EL (cell line): ENCODE measurements at places on chromosomes 5 and 9.
A peak's percentile ranks its signal among the peaks of the same experiment; 100 is the strongest.

- no peak for DNase-seq
Observed at GRCh38 chr9:122164286-122164685, 4.6 kb downstream of the MORN5 start.

GRCh38 chr5:80615266-80615914 is 39.1 kb upstream of the MSH3 start:
- DNase-seq = no peak

DNA sequence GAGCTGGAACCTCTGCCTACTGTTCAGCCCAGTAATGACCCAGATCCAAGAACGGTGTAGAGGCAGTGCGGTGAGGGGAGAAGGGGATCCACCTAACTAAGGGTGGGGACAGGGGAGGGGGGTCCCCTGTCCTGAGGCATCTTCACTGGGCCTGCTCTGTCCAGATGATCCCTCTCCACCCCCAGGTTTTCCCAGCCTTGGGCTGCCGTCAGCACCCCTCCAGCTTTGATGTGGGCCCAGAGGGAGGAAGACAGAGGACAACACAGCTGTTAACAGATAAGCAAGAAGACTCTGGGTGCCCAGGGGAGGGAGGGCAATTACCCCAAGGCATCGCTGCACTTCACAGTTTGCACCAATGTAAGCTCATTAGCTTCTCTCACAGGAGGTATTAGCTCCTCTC is 19.3 kb downstream of the BICD2 start:
- DNase-seq = no peak

DNA sequence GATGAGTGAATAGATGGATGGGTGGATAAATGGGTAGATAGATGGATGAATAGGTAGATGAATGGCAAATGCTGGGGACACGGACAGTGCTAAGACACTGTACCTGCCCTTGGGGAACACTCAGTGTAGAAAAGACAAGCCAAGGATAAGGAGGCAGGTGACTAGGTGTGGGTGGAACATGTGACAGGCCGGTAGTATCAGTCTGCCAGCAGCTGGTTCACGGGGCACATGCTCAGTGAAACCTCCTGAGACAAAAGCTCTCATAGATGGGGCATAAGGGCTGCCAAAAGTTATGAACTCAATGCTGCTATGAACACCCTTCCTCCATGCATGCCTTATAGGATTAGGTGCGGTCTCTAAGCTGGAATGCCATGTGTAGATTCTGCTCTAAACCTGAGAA is 71.0 kb downstream of the C5orf15 start:
- no peak for DNase-seq

DNA sequence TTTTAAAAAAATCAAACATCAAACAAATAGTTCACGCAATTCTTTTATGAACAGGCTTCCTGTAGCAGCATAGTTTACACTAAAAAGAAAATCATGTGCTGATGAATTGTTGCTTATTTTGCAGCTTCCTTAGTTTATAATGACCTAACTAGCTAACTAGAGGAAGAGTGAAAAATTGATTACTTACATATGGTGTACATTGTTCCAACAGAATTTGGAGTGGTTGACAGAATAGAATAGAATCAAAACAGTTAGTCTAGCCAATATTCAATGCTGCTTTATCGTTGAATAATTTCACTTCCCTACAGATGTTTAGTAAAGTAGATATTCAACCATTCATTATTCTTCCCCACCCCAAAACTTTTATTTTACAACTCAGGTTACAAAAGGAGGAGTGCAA is 4.2 kb downstream of the NMUR2 start:
- DNase-seq = no peak

DNA sequence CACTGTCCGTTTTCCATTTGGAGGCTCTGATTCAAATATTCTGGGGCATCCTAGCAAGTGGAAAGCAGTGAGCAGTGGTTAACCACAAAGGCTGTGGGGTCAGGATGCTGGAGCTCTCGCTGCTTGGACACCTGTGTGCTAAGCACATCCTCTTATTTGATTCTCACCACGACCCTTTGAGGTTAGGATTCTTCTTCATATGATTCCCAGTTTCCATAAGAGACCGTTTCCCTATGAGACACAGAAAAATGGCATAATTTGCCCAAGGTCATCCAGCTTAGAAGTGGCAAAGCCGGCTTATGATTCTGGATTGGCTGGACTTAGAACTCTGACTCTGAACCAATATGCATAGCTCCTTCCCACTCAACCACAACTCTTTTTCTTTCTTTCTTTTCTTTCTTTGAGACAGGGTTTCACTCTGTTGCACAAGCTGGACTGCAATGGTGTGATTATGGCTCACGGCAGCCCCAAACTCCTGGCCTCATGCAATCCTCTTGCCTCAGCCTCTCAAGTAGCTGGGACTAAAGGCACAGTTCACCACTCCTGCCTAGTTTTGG is 207.7 kb downstream of the TTLL11 start:
- DNase-seq = peak; percentile 67

- no peak for DNase-seq
Observed at GRCh38 chr5:136309932-136310598, 55.3 kb downstream of the TRPC7 start.

DNA sequence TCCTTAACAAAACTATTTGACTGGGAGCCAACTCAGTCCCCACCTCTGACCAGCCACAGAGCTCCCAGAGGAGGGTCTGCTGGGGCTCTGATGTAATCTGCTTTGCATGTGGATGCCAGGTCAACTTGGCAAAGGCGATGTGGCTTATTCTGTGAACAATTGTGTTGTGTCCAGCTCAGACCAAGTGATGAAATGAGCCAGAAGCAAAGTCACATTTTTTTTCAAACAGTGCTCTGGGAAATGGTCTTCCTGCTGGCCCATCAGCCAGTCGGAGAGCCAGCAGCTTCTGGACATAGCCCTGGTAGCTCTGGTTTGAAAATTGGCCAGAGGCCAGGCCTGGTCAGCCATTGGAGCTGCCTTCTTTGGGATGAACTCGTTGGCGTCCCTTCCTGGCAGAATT is 86.5 kb downstream of the ANGPTL2 start:
- no peak for DNase-seq

DNA sequence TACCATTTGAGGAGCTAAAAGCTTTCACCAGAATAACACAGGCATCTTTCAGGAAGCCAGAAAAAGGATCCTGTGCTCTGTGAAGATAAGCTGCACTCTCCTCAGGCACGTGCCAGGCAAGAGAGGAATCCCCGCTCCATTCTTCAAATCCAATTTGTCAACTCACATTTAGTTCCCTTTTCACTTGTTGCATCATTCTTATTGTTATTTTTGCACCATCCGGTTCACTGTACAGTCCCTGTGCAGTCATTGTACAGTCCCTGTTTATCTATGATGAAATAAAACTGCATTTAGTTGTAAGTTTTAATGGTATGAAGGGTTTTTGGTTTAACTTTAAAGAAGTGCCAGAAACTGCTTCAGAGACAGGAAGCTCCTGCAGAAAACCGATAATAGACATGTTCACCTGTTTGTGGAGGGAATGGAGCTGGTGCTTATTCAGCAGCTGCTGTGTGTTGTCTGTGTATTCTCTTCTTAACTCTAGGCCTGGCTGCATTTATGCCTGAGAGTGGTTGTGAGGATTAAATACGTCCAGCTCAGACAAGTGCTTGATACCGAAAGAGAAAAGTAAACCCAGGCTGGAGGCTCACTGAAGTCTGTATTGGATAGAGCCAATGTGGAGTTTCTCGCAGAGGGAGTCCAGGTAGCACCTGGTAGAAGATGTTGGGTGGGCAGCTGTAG is 22.4 kb downstream of the IFNW1 start:
- no peak for DNase-seq
